Melanocyte of skin (primary cell): ENCODE measurements at places on chromosomes 11 and 22. TPM values are rescaled to one million over a fixed set of nuclear protein-coding genes. Genes with fewer than 3 reads are reported as not detected.

The UBE4A gene
- total RNA-seq, result 46.5 and 73.4 TPM in 2 replicates

The SMIM35 gene
- total RNA-seq, result not detected in 2 replicates

The DUSP8 gene
- total RNA-seq, result 0.15 and 0.67 TPM in 2 replicates

The MRPL48 gene
- 18.9 and 24.0 TPM in 2 replicates for total RNA-seq

The GLB1L2 gene
- total RNA-seq, result 3.8 and 4.4 TPM in 2 replicates

The OR52E8 gene
- not detected in 2 replicates for total RNA-seq

The FGF19 gene
- total RNA-seq, result not detected in 2 replicates

The F2 gene
- not detected in 2 replicates for total RNA-seq

The TENM4 gene
- total RNA-seq, result under 0.01 and 0.15 TPM in 2 replicates

The BARX2 gene
- not detected in 2 replicates for total RNA-seq

The KDM4D gene
- 0.73 and 2.8 TPM in 2 replicates for total RNA-seq

The THYN1 gene
- total RNA-seq, result 43.5 and 44.3 TPM in 2 replicates

The SSTR3 gene
- not detected in 2 replicates for total RNA-seq

The LGR4 gene
- total RNA-seq, result 16.3 and 24.8 TPM in 2 replicates

The MS4A7 gene
- 1.0 and 2.2 TPM in 2 replicates for total RNA-seq

The PRR33 gene
- not detected in 2 replicates for total RNA-seq

The CALCB gene
- under 0.01 and 0.33 TPM in 2 replicates for total RNA-seq
